ENCODE measurements at places on chromosomes 4 and X.

DNA sequence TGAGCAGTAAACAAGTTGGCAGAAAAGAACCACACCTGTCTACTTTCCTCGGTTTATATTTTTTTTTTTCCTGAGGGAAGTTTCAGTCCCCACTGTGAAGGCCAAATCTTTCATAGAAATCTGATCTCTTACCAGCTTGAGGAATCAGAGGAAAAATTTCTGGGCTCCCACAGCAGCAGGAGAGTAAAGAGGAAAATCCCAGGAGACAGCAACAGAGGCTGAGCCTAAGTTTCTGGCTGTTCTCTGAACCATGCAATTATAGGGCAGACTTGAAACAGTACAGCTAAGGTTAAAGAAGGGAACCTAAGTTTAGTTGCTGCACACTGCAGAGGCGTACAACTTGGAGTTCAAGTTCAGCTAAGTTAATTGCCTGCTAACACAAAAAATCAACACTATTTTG, 1090.9 kb upstream of the INTU start:
- no peak for DNase-seq

- DNase-seq, result no peak
Measured at GRCh38 chr4:10567766-10568165, 110.5 kb upstream of the ZNF518B start.

- no peak for DNase-seq
Measured at GRCh38 chr4:32440391-32440790, 1720.2 kb downstream of the PCDH7 start.

DNA sequence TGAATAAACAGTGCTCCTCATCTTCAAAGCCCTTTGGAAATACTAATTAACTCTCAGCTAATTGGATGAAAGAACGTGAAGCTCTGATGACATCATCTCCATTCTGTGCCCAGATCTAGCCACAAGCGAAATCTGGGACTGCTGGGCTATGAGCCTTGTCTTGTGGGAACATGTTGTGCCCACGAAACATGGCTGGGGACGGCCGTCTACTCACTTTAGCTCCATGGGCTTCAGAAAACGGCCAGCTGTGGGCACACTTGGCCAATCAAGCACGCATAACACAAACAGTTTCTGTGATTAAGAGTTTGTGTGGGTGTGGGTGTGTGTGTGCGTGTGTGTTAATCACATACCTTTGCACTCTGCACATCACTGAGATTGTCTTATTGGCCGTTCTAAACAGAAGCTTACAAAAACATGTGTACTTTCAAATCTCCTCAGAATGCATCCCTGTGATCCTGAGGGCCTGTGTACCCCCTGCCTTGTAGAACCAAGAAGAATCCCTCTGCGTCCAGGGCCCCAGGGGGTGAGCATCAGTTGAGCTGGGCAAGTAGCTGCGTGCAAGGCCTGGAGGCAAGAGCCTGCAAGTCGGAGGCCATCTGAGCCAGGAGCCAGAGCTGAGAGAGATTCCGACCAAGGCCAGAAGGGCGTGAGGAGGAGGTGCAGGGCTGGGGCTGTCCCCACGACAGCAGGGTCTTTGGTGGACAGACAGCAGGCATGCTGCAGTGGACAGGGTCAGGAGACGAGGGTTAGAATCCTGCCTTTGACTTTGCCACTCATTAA, 18.7 kb upstream of the ZNF185 start:
- DNase-seq, result no peak

DNA sequence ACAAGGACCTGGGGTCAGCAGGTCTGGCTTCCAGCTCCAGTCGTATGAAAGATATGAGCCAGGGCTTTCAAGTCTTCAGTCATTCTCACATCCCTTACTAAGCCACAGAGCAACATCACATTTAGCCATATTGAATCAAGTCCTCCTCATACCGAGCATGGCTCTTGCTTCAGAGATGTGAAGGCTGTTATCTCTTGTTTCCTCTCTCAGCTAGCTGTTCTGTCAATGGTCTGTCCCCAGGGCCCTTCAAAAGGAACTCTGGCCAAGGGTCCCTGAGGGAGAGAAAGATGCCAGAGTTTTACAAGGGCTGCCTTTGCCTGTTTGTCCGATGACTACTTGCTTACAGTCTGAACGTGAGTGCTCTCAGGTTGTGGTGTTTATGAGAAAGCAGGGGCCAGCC, 30.5 kb downstream of the DOCK11 start:
- no peak for DNase-seq

GRCh38 chr4:113845138-113845537, 83.6 kb upstream of the CAMK2D start:
- DNase-seq, result no peak

- peak; percentile 90 for DNase-seq
Measured at GRCh38 chr4:44678094-44679041, at the start of gene GUF1. Gene GUF1 (plus strand): TSS chr4:44678420. CDS start chr4:44678623, 203 bp downstream.

DNA sequence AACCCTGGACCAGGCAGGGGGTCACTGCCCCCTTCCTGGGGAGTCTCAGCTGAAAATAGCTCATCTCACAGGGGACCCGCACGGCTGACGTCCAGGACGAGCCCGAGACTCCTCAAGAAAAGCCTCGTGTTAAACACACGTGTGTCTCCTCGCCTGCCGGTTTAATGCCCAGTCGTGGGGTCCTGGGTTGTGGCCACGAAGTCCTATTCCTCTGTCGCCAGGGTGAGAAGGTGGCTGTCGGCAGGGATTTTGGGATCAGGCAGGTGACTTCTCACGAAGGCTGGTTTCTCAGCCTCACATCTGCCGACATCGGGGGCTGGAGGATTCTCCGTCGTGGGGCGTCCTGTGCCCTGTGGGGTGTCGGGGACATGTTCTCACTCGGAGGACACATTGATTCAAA, 44.3 kb upstream of the PPP2R3B start:
- DNase-seq, result no peak

DNA sequence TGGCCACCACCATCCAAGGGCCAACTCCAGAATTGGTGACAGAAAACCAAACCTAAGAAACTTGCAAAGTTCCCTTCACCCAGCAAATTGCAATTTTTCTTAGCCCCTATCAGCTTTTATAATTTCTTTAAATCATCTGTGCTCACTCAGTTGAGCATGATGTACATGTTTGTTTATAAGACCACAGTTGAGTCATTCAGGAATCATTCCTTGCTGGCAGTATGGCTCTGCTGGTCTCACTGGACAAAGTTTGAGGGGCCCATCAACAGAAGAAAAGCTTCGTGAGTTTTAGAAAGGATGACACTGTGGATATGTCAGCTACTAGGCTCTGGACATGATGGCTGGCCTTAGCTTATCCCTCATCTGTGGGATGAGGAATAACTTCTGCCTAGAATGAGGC, 4.0 kb downstream of the TRPC5 start:
- no peak for DNase-seq

GRCh38 chr4:107818301-107818910, 6.3 kb upstream of the SGMS2 start:
- peak; percentile 42 for DNase-seq

DNA sequence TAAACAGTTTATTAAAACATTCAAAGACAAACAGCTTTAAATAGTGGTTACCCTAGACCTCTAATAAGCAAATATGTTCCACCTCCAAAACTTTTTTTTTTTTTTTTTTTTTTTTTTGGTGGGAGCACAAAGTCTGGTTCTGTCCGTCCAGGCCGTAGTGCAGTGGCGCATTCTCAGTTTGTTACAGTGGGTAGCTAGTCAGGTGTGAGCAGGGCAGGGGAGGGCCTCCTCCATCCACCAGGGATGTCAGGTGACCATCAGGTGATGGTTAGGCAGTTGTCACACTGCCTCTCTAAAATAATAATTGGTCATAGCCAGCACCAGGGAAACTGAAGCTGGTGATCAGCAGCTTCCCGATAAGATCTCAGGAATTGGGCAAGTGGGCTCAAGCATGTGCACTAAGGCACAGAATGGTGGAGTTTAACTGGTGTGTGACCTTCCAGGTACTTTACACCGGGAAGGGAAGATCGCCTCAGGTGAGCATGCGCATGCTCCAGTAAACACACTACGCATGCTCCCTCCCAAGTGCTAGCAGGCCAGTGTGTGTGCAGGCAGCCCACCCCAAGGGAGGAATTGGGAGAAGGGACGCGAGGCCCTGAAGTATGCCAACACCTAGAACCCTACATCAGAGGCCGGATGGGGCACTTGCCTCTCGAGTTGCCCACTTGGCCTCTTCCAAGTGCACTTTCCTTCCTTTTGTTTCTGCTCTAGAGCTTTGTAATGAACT, 27.2 kb downstream of the TNIP2 start:
- no peak for DNase-seq

- DNase-seq, result no peak
Measured at GRCh38 chr4:2359591-2360395, 58.7 kb downstream of the ZFYVE28 start.

DNA sequence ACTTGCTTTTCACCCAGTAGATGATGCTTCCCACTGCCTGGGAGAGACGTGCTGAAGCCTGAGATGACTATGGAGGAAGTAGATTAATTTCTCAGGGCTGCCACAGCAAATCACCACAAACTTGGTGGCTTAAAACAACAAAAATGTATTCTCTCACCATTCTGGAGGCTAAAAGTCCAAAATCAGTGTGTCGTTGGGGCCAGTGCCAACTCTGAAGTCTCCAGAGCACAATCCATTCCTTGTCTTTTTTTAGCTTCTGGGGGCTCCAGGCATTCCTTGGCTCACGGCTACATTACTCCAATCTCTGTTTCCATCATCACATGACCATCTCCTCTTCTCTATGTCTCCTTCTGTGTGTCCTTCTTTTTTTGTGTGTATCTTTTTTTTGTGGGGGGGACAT, 105.8 kb upstream of the C1QTNF7 start:
- no peak for DNase-seq

GRCh38 chrX:96683997-96684338, 674 bp upstream of the DIAPH2 start:
- no peak for DNase-seq

GRCh38 chrX:45862801-45863200, 662.1 kb upstream of the DIPK2B start:
- no peak for DNase-seq
